Fibroblast of villous mesenchyme (primary cell): ENCODE measurements at places on chromosomes 4 and X. TPM values are rescaled to one million over a fixed set of nuclear protein-coding genes. Genes with fewer than 3 reads are reported as not detected.

GRCh38 chrX:30653415-30654131 lies at the start of gene GK:
GK (plus strand) TSS chrX:30653423; CDS start chrX:30653538, 115 bp downstream.
- DNase-seq: peak; percentile 23

BMP3 gene
- under 0.01 TPM in 1 of 2 replicates, not detected in the other for total RNA-seq

DNA sequence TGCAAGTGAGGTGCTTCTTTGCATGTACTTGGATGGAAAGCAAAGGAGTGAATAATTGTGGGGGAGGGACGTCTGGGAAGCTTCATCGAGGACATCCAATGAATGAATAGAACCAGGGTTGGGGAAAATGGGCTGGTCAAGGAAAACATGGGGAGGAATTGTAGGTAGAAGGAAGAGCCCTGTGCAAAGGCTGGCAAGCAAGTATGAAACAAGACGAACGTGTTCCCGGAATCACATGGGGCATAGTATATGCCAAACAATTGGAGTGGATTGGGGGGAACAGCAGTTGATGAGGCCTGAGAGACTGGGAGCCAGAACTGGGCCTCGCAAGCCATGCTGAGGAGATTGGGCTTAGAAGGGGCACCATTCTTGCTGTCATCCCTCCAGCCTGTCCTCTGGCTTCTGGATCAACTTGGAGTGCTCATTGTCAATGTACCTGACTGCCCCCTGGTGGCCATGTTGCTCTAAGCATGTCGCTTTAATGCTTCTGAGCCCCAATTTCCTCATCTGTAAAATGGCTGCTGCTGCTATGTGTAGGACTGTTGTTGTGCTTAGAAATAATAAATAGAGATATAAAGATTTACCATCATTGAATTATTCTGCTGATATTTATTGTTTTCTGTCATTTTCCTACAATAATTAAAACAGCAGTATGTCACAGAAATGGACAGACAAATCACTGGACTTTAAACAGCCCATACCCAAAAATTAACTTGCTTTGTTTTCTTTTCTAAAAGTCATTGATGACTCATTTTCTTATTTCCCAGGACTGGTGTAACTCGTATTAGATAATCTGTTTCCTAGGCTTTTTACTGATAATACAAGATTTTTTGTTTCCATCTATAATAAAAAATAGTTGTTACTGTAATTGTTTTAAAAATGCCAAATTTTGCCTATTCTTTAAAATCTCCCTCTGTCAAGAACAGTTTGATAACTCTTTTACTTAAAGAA lies 66.4 kb downstream of the JADE3 start:
- DNase-seq: peak; percentile 76

IL2RG gene
- total RNA-seq: not detected in 2 replicates

GRCh38 chrX:68843992-68844391 lies 15.2 kb downstream of the EFNB1 start:
- DNase-seq: no peak

- no peak for DNase-seq
Measured at GRCh38 chr4:140581078-140581477, 12.3 kb upstream of the UCP1 start.

DNA sequence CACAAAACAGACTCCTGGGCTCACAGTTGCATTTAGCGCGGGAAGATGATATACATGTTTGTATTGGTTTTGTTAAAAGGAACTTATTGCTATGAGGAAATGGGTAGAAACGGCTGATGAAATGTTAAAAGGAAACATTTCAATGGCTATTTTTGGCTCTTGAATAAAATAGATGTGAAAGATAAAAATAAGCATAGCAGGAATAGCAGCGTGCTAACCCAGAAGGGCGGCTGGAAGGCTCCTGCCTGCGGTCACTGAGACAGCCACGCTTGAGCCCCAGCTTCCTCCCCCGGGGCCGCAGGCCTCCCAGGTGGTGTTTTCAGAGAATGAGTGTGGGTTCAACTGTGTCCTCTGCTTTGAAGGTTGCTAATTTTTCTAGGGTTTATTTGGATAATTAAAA lies 35.0 kb upstream of the CLCN4 start:
- peak; percentile 5 for DNase-seq

- peak; percentile 58 for DNase-seq
Measured at GRCh38 chr4:109113521-109113920, 188.9 kb downstream of the COL25A1 start.

DNA sequence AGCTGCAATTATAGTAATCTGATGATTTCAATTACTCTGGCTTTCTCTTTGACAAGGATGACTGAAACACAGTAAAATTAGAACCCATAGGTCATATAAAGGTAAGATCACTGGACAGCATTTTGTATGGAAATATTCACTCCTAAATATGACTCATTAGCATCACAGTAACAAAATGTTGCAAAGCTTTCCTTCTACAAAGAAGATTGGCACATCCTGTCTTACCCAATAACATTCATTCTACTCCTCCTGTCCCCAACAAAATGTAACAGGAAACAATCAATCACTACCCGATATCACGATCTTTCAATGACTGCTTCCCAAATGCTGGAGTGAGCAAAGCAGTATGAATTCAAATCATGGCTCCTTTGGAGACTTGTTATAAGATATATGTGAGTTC lies 95.3 kb downstream of the FANCB start:
- DNase-seq: peak; percentile 36

PGRMC1 gene
- 202 and 244 TPM in 2 replicates for total RNA-seq

DNA sequence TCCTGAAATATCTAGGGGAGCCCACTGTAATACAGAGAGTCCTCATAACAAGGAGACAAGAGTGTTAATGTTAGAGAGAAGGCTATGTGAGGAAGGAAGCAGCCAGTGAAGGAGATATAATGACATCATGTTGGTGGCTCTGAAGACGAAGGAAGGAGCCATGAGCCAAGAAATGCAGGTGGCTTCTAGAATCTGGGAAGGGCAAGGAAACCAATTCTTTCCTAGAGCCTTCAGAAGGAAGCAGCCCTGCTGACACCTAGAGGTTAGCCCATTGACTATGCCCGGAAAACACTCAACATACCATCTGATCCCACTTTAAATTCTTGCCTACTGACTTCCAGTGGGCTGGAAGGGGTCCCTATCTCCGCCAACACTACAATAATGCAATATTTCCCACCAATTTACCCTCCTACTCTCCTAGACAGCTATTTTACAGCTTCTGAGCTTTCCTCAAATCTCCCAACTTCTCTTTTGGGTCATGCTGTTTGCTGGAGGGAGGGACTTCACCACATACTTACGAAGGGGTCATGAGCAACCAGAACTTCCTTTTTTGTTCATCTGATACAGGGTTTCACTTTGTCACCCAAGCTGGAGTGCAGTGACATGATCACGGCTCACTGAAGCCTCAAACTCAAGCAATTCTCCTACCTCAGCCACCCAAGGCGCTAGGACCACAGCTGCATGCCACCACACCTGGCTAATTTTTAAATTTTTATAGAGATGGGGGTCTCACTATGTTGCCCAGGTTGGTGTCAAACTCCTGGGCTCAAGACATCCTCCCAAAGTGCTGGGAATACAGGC lies 25.2 kb upstream of the G3BP2 start:
- DNase-seq: no peak

DNA sequence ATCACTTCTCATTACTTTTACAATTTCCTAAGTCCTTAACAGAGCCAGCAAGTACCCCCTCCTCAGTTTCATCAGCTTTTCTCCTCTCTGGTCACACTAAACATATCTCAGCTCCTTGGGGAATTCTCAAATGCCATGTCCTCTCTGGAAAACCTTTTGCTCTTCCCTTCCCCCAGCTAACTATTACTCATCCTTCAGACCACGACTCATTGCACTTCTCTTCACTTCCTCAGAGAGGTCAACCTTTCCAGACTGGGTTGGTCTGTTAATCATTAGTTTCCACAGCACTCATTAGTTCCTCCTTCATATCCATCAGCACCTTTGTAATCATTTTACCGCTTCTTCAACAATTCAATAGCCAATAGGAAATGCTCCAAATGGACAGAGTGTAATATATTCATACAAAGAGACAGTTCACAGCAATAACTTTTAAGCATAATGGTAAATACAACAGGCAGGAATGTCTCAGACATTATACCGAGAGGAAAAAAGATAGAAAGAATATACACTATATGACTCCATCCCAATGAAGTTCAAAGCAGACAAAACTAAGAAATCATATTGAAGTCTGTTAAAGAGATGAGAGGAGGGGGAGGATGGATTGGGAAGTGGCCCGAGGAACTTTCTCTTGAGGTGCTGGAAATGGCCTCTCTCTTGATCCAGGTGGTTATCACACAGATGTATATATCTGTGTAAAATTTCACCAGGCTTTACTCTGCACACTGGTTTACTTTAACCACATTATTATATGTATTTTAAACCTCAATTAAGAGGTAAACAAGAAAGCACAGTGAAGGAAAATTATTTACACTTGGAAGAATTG lies 39.6 kb downstream of the DDX60L start:
- peak; percentile 39 for DNase-seq

RIPPLY1 gene
- not detected in 2 replicates for total RNA-seq

DNA sequence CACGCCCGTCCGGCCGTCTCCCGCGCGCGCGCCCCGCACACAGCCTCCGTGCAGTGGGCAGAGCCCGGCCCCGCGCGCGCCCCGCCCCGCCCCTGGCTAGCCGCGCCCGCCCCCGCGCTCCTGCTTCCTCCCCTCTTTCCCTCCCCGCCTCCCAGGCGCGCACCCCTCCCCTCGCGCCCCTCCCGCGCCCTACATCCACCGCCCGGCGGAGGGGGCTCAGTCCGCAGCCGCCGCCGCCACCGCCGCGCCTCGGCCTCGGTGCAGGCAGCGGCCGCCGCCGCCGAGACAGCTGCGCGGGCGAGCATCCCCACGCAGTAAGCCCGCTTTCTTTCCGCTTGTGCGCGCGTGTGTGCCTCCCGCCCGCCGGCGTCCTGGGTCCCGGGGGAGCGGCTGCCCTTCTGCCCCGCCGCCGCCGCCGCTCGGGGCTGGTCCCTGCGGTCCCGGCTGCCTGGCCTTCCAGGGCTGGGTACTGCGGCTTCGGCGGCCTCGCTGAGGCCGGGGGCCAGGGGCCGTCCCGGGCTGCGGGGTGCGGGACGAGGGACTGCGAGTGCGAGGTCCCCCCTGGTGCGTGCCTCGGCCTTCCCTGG lies at the start of gene FHL1:
FHL1 (plus strand) TSS at position 219 of the 587 bp plus-strand sequence.
- DNase-seq: no peak

GRCh38 chr4:122364700-122365404 lies 14.0 kb upstream of the ADAD1 start:
- DNase-seq: peak; percentile 23

DNA sequence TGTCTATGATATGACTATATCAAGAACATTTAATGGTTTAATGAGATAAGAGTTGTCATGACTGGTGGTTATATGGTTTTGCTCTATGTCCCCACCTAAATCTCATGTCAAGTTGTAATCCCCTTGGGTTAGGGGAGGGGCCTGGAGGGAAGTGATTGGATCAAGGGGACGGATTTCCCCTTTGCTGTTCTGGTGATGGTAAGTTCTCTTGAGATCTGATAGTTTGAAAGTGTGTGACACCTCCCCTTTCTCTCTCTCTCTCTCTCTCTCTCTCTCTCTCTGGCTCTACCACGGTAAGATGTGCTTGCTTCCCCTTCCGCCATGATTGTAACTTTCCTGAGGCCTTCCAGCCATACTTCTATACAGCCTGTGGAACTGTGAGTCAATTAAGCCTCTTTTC lies 803.4 kb downstream of the TRIML1 start:
- peak; percentile 46 for DNase-seq

GAB3 gene
- 0.43 and 0.64 TPM in 2 replicates for total RNA-seq

ABCD1 gene
- total RNA-seq: 15.5 and 19.3 TPM in 2 replicates

DNA sequence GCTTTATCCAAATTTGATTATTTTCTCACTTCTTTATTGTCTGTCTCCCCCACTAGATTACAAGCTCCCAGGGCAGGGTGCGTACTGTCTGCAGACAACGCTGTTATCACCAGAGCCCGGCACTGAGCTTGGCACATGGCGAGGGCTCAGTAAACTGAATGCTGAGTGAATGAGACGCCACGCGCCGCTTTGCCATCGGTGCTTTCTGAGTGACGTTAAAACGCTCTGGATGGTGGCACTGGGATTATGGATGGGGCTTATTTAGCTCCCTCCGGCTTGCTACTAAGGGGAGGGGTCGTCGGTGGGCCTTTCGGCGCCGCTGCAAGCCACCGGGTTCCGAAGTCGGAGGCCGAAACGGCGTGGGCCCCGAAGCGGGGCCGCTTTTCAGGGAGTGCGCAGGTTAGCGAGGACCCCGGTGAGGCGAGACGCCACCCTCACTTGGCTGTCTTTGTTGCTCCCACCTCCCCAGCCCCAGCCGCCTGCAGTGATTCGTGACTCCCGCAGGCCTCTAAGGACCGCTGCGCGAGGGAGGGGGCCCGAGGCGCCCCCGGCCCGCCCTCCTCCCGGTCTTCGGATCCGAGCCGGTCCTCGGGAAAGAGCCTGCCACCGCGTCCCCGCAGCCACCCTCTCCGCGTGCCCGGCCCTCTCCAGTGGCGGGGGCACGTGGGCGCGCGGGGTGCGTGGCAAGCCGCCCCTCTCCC lies 569 bp upstream of the FHL1 start:
- DNase-seq: no peak

MED28 gene
- 10.0 and 13.0 TPM in 2 replicates for total RNA-seq

- no peak for DNase-seq
Measured at GRCh38 chr4:139672215-139672614, 6.6 kb downstream of the MGST2 start.

DNA sequence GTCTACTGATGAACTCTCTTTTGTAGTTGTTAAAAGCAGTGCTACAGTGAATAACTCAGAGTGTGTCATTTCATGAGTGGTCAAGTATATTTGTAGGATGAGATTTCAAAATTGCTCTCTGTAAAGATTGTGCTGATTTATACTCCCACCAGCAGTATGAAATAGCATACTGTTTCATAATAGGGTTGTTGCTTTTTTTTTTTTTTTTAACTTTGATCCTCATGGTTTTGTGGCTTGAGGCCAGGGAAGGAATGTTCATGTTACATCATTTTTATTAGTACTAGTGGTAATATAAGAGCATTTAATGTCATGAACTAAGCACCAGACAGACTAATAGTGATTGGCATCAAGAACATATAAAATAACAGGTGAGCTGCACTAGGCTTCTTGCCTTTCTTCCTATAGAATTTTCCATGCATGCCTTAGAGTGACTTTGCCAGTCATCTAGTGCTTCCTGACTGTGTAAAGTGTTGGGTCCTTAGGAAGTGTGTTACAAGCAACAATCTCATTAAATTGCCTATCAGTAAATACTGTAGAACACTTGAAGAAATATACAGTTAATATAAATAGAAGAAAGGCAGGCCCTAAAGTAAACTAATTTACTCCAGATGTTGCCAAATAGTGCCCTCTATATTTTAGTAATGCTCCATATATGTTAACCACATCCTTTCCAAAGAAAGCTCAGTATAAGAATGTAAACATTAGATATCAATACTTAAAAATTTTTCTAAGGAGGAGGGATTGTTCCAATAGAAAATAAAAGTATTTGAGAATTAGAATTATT lies 38.6 kb upstream of the MSMO1 start:
- peak; percentile 91 for DNase-seq

ERAS gene
- not detected in 2 replicates for total RNA-seq

MUC7 gene
- not detected in 2 replicates for total RNA-seq

PAGE5 gene
- not detected in 2 replicates for total RNA-seq

GRCh38 chrX:42955349-42955748 lies 177.4 kb upstream of the PPP1R2C start:
- no peak for DNase-seq

DNA sequence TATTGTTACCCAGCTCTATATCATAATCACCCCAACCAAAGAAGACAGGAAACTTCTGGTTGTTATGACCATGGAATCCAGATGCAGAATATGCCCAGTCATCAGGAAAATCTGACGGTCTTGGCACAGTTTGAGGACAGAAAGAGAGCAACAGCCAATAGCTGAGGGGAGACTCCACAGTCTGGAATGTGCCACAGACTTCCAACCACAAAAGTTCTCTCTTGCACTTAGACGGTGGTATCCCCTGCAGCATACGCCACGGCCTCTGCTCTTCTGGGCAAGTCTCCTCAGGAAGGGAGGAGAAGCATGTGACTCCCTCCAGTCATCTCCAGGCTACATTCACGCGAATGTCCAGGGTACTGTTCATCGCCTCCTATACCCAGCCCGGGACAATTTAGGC lies 18.4 kb downstream of the ZNF827 start:
- peak; percentile 74 for DNase-seq
